ENCODE measurements at places on chromosomes 7 and 10.
A peak's percentile ranks its signal among the peaks of the same experiment; 100 is the strongest.

DNA sequence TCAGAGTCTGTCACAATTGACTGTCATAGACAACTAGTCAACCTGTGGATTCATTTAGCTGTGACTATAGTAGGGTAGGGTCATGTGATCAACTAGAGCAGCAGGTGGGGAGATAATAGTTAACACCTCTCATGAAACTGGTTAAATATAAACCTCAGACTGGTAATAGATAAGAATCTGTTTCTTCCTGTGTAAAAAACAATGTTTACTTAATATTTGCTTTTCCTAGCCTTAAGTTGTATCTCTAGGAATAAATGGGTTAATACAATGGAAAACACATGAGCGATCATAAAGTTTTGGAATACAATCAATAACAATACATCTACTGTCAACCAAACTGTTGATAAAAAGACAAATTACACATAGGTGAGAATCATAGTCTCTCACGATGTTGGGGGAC is 43.4 kb upstream of the ITGB8 start:
- no peak for DNase-seq

DNA sequence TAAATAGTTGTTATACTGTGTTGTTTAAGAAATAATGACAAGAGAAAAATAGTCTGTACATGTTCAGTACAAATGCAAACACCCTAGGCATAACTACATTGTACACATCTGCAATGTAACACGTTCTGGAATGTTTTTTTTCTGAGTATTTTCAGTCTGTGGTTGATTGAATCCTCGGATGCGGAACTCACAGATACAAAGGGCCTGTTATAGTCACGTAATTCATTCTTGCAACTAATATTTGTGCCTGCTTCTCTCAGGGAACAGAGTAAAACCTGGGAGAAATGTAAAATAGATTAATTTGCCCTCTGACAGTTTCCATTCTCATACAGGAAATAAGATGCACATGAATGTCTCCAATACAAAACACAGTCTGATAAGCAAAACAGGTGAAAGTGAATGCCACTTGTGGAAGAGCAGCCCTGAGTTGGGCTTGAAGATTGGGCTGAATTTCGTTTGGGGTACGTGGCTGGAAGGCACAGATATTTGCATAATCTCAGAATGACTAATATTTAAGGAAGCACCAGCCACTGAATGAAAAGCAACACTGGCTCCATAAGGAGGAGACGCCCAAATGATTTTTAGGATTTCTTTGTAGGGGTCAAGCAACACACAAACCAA is 19.1 kb downstream of the DENND2A start:
- DNase-seq, result no peak

DNA sequence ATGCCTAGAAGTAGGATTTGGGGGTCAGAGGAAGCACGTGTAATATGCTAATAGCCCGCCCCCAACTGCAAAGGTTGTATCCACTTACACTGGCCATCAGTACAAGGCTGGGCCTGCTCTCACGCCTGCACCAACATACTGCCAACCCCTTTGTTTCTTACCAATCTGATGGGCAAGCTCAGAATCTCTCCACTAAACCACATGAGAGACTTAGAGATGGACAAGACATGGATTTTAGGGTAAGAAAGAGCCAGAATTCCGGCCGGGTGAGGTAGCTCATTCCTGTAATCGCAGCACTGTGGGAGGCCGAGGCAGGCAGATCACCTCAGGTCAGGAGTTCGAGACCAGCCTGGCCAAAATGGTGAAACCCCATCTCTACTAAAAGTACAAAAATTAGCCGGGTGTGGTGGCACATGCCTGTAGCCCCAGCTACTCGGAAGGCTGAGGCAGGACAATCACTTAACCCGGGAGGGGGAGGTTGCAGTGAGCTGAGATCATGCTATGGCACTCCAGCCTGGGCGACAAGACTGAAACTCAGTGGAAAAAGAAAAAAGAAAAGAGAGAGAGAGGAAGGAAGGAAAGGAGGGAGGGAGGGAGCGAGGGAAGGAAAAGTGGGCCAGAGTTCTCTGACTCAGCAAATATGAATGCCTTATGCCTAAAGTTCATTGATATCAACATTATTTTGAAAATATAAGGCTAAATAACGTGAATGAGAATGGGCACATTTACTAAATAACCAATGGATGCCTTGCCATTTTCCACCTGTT is 162.2 kb downstream of the SLIT1 start:
- no peak for DNase-seq

DNA sequence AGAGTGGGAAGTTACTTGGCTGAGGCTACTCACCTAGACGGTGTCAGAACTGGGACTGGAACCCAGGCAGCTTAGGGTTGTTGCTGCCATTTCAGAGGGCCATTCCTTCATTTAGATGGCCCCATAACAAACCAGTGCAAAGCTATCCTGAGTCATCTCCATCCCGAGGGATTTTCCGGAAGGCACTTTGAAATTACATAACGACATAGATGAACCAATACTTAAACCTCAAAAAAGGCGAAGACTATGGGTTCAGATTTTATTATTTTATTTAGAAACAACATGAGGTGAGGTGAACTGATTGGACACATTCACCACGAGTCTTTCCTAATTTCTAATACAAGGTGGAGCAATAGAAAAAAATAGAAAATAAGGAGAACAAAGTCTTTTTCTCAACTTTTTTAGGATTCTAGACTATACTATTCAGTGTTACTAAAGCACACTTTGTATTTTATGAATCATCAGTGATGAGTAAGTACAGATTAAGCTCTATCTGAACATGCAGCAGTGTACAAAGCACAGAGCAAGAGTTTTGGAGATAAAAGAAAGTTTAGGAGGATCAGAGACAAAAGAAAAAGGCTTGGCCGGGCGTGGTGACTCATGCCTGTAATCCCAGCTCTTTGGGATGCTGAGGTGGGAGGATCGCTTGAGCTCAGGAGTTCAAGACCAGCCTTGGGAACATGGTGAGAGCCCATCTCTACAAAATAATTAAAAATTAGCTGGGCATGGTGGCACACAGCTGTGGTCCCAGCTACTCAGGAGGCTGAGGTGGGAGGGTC is 79.5 kb upstream of the SVIL start:
- peak; percentile 31 for DNase-seq

- DNase-seq, result no peak
Observed at GRCh38 chr10:86224354-86225102, 142.1 kb downstream of the GRID1 start.

DNA sequence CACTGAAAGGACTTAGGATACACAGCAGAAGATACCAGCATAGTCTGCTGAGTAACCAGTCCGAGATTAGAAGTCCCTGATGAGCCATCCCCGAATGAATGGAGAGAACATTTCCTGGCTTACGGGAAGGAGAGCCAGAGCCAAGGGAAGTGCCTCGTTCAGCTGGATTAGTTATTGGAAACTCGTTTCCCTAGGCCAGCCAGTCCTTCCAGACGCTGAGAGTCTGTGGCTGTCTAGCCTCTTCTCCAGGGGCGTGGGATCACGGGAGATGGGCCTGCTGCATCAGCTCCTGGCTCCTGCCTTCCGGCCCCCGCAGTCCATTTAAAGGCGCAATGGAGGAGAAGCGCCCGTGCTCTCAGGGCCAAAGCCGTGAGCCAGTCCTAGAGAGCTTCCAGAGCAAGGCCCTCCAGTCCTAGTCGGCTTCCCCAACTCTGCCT is 712.8 kb downstream of the PARD3 start:
- no peak for DNase-seq

DNA sequence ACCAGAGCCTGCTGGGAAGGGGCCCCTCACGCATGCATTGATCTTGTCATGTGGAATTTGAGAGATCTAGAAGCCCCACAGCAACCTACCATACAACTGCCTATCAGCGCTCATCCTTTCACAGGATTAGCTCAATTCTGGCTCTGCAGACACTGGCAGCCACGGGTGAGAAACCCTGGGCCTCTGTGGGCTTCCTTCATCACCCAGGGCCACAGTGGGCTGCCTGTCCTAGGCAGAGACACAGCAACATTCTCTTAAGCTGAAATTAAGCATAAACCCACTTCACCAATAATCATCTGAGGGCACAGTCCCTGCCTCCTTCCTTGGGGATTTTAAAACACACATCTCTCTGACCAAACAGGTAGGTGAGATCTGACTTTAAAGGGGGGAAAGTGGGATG is 3.3 kb upstream of the PRSS2 start:
- DNase-seq, result no peak
